ENCODE measurements at places on chromosomes 7 and 10.

DNA sequence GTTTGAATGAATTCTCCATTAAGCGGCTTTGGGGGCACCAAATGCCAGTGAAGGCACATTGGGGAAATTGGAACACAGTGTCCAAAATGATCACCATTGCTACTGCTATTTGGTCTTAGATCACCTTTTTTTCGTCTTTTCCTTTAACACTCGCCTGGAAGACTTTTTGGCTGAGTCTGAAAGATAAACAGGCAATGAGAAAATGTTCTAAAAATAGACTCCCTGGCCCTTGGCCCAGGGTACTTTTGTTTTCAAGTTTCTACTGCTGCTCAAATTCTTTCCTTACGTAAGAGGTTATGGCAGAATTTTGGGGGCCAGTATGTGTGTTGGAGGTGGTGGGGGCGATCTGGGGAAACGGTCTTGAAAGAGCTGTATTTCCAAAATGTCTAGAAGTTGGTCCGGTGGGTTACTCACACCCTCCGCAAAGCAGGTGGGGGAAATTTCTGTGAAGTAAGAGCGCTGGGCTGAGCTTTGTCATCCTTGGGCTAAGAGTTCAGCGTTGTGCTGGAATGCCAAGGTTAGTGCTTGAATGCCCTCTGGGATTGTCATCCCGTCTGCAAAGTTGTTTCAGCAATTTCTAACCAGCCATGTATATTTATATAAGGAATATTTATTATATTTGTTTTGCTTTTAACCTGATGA is 1.3 kb upstream of the ITPRIP start:
- no peak for DNase-seq
- H3K4me1 ChIP-seq = peaks cover 42% of the 10 kb centered on the region
- H3K27ac ChIP-seq = peak overlapping the region; percentile 100
- H3K27me3 ChIP-seq = no peaks in the 10 kb centered on the region

GRCh38 chr7:151451156-151451555 is 11.2 kb upstream of the CRYGN start:
- H3K27me3 ChIP-seq = peaks cover 2% of the 10 kb centered on the region
- no peak overlapping the region for H3K4me3 ChIP-seq
- DNase-seq = no peak
- peaks cover 9% of the 10 kb centered on the region for H3K4me1 ChIP-seq
- no peak overlapping the region for H3K27ac ChIP-seq

GRCh38 chr7:125059861-125060456 is 130.3 kb upstream of the POT1 start:
- no peak for DNase-seq
- peaks cover 7% of the 10 kb centered on the region for H3K27me3 ChIP-seq
- H3K27ac ChIP-seq = no peak overlapping the region
- no peak overlapping the region for H3K4me3 ChIP-seq
- H3K4me1 ChIP-seq = peaks cover 22% of the 10 kb centered on the region

GRCh38 chr7:3951316-3952055 is 650.4 kb downstream of the SDK1 start:
- H3K27ac ChIP-seq = no peak overlapping the region
- H3K4me3 ChIP-seq = no peak overlapping the region
- H3K4me1 ChIP-seq = peaks cover 14% of the 10 kb centered on the region
- H3K36me3 ChIP-seq = peaks cover 3% of the 10 kb centered on the region

DNA sequence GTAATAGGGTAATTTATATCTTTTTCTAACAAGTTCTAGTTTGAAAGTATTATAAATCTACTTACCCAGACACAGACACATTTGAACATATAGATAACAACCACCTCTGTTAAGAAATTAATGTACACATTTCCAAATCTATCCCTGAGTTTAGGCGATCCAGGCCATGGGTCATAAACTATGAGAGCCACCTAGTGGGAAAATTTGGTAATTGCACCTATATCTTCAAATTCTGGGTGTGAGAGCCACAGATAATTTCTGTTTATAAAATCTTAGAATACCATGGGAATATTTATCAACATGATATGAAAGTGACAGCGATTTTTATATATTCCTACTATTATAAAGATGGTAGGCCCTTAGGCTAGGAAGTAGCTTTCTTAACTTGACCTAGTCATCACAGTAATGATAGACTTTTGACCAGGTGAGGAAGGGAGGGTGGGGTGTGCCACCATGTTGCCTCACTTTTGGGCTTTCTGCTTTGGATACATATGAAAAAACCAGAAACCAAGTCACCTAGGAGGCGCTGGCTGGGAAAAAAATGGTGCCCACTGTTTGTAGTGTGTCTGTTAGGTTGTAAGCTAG is 8.0 kb upstream of the EPHA1 start:
- no peaks in the 10 kb centered on the region for H3K36me3 ChIP-seq
- H3K4me1 ChIP-seq = peaks cover 22% of the 10 kb centered on the region
- DNase-seq = no peak
- H3K4me3 ChIP-seq = no peak overlapping the region
- H3K27me3 ChIP-seq = peaks cover 7% of the 10 kb centered on the region

DNA sequence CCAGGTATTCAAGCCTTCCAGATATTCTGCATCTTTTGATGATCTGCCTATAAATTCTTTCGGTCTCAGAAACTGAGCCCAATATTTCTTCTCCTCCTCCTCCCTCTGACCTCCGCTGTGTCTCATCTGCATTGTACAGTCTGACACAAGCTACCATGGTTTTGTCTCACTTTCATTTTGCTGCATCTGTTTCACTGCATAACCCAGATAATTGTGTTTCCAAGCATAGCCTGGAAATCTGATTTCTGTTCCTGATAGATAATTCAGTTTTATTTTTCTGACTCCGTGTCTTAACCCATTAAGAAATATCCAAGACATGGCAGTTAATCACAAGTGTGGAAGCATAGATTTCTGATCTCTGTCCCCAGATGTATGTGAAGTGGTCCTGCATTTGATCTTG is 374.2 kb upstream of the SEMA3A start:
- no peaks in the 10 kb centered on the region for H3K27me3 ChIP-seq
- no peaks in the 10 kb centered on the region for H3K4me1 ChIP-seq
- no peak overlapping the region for H3K4me3 ChIP-seq
- no peak overlapping the region for H3K27ac ChIP-seq
